ENCODE measurements at places on chromosomes 2 and 18. TPM values are rescaled to one million over a fixed set of nuclear protein-coding genes. Genes with fewer than 3 reads are reported as not detected.

The ZDBF2 gene
- total RNA-seq = 21.7 TPM

The KCNG2 gene
- total RNA-seq = not detected

The POU3F3 gene
- total RNA-seq = not detected

The TRPM8 gene
- total RNA-seq = not detected

The ERFE gene
- total RNA-seq = 0.89 TPM

DNA sequence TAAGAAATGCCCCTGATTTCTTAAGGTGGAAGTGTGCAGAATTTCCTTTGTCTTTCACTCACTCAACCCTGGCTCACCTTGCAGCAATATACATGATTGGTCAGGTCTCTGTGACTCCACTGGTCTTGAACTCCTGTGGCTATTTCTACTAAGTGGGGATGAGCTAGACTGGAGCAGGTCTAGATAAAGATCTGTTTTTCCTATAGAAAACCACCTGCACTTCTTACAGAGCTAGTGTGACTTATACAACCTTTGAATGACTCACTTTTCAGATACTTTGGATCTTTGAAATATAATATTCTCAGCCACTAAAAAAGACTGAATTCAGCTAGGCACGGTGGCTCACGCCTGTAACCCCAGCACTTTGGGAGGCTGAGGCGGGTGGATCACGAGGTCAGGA, 98.5 kb upstream of the KCTD1 start:
- no peak for DNase-seq

- no peak for DNase-seq
These were observed 21.6 kb downstream of the TMEM18 start for GRCh38 chr2:655626-656025.

DNA sequence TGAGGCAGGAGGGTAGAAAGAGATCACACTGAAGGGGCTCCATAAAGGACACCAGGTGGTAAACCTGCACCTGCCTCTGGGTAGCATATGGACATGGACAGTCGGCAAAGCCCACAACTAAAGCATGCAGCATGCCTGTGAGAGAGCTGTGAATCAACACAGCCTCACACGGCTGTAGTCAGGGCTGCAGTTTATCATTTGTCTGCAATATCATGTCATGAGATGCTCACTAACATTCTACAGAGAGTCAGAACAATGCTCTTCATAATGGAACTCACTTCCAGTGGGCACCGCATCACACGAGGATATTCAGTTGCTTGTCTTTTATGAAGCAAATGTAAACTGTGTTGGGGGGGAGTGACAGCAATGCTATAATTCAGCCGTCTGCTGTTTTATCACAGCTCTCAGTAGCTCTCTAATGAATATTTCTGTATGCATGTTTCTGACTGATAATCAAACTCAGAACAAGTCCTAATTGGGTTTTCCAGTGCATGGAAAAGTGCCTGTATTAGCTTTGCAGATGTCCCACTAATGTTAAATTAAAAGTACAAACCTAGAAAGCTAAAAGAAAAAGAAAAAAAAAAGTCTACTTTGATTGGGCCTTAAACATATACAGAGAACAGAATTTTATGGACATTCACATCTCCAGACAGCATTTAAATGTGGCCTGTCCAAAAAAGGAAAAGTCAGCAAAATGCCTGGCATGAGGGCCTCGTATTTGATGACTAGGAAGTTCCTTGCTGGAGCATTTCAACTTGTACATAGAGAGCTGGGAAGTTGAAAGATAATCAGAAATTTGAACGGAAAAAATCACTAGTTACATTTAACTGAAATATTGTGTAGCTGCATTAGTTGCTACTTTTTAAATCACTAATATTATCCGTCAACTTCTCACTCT, 406.1 kb upstream of the SOX11 start:
- DNase-seq = no peak

DNA sequence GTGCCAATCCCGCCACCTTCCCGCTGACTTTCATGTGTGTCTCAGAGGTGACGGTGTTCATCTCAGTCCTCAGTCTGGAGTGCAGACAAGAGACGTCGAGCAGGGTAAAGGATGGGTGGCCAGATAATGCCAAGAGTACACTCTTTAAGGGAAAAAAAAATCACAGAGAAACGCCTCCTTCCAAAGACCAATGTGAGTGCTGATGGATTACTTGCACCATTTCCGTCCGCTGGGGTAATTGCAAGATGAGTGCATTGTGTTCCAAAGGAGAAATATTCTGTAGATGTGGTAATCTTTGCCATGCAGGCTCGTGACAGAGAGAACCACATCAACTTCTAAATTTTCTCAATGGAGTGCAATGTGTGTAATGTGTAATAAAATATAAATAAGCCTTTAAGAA, 81.0 kb downstream of the KLHL29 start:
- no peak for DNase-seq

- no peak for DNase-seq
These were observed 52.6 kb upstream of the EMILIN2 start for GRCh38 chr18:2794159-2794558.

DNA sequence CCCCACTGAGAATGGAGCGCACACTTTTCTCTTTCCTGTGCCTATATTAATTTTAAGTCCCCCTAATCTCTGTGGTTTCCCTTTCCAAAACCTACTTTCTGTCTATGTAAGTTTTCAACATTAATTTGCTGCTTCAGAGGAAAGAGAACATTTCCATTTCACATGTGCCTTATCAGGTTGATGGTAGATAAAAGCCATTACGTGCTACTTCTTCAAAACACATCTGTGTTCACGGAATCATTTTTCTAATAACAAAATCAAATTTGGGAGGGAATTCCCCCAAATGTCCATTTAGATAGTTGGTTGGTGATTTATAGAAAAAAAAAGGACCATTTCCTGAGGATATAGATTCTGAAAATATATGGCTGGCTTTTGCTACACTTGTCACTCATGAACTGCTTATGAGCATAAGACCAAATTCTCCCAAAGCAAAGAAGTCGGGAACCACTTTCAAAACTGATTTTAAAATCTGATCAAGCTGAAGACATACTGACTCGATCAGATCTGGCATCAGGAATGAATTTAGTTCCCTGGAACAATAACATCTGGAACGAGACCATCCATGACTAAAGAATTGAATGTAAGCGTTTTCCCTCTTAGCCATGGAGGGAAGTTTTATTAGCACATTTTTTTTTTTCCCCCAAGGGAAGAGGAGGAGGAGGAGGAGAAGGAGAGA, 8.2 kb downstream of the PTGR3 start:
- DNase-seq = no peak

- no peak for DNase-seq
These were observed 58.0 kb downstream of the SLC40A1 start for GRCh38 chr2:189522435-189523151.

DNA sequence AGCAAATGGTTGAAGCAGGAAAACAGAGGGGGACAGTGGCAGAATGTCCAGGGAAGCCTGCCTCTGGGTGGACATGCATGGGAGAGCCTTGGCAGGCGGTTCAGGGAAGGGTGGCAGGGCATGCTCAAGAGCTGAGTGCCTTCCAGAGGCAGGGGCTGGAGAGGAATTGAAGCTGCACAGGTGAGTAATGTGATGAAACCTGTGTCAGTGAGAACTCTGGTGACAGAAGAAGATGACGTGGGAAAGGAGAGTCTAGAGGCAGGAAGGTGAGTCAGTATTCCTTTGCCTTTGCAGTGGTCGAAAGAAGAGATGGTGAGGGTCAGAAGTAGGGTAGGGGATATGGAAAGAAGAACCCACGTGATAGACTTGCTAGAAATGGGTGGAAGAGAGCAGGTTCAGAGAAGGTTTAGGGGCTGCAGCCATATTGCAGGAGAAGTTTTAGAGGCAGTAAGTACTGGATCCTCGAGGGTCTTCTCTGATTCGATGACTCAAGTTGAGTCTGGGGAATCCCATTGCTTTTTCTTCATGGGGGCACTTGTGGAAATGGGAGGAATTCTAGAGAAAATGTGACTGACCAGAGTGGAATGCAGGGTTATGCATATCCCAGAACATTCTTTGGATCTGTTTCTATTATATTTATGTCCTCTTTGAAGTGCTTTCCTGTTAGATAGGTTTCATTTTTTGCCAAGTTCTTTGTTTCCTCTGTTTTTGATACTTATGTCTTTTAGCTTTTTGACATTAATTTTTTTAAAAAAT, 37.4 kb downstream of the TMEM87B start:
- DNase-seq = no peak

DNA sequence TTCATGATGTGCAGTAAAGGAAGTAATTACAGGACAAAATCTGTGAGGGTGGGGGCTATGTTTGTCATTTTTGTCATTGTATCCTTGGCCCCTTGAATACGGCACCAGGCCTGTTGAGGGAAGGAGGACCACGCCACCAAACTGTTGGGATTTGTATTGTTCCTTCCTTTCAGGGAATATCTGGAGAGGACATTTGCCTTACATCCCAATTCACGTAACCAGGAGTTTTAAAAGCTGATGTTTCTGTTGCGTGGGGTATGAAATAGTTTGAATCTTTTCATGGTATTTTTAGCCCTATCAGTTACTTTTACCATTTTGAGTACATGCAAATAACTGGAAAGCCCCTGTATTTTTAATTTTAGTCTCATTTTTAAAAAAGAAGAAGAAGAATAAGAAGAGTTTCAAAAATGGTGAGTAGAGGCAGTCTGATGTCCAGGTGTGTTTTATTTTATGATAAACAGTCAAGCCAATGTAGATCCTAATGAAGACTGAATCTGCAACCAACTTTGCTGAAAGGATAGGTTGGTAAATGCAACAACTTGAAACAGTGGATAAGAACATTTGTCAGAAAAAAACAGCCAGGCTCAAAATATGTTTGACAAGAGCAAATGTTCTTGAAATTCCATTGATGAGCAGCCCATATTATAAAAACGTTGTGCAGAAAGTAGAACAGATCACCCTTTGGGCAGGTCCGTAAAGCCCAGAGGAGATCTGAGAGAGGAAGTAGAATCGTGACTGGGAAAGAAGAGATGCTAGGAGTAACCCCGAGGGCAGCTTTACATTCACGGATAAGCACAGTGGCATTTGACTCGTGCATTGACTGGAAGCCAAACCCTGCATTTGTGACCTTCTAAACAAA, 54.5 kb downstream of the RASGRP3 start:
- DNase-seq = no peak

GRCh38 chr2:99776206-99776905, 286.5 kb upstream of the REV1 start:
- no peak for DNase-seq

DNA sequence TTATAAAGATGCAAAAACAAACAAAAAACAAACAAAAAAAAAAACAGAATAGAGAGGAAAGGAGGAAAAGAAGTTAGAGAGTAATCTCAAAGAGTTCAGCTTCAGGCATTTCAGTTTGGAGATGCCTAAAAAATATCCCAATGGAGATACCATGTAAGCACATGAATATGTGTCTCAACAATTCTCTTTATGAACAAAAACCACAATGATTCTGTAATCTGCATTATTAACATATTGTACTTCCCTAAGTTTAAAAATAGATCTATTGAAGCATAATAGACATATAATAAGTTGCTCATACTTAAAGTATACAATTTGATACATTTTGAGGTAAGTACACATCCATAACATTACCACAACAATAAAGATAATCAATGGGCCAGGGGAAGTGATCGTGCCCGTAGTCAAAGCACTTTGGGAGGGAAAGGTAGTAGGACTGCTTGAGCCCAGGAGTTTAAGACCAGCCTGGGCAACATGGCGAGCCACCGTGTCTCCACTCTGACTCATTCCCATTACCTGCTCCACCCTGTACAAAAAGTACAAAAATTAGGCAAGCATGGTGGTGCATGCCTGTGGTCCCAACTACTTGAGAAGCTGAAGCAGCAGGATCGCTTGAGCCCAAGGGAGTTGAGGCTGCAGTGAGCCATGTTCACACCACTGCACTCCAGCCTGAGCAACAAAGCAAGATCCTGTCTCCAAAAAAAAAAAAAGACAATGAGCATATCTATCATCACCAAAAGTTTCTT, 158.9 kb downstream of the ATAD2B start:
- no peak for DNase-seq

GRCh38 chr2:36466135-36466534, 110.6 kb downstream of the CRIM1 start:
- DNase-seq = no peak

DNA sequence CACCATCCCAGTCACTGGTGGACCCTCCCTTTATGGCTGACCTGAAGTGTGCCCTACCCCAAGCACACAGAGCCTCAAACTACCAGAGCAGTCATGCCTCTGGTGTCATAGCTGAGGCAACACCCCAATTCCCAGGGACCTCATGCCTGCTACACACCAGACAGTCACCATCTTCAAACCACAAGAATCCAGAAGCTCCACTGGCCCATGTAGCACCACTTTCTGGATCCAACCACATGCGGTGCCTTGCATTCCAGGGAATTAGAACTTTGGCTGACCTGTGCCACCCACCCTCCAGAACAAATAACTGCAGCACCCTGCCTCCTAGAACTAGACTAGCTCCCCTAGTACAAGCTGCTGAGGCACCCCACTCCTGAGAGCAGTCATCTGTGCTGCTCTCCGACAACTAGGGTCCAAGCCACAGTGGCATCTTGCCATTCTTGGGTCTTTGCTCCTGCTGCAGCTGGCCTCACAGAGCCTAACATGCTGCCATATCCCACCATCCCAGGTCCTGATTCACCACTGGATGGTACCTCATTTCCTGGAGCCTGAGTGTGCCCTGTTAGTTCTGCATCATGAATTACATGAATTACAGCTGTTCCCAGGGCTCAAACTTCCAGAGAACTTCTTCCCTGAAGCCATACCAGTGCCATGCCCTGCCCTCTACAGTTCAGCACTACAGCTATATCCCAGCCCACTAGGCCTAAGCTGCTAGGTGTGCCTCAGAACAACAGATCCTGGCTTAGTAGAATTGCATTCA, 243.8 kb upstream of the CHST9 start:
- no peak for DNase-seq

- no peak for DNase-seq
These were observed 401.1 kb downstream of the BCL11A start for GRCh38 chr2:60152226-60152833.

GRCh38 chr2:227115761-227116160, 48.2 kb downstream of the COL4A4 start:
- DNase-seq = no peak

- DNase-seq = peak; percentile 40
These were observed 61.2 kb upstream of the CUL3 start for GRCh38 chr2:224646242-224646846.

DNA sequence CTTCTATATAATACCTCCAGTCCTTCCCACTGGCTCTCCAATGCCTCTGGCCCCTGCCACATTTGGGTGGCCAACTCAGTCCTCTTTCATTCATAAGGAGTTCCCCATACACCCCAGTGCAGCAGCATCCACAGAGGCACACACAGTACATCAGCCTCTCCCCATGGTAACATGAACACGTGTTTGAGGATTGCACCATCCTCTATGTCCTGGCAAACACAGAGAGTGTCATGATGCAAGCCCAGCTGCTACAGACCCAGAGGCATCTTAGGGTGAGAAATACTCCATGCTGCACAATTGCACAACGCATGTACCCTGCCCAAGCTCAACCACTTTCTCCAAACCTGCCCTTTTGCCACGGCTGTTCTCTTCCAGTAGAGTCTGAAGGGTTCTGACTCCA, 11.5 kb downstream of the IGFBP5 start:
- DNase-seq = peak; percentile 44
